ENCODE measurements at places on chromosomes 5 and 9. TPM values are rescaled to one million over a fixed set of nuclear protein-coding genes. Genes with fewer than 3 reads are reported as not detected.

DMRT3 gene
- not detected for total RNA-seq

PCDHB10 gene
- under 0.01 TPM for total RNA-seq

ITK gene
- total RNA-seq, result not detected

EPB41L4A gene
- total RNA-seq, result 4.8 TPM

ZNF618 gene
- total RNA-seq, result 9.6 TPM

FBP2 gene
- under 0.01 TPM for total RNA-seq

Measured in subcutaneous preadipocyte (primary cell).